NCI-H1105 (cell line): ENCODE measurements at places on chromosomes 6 and 20.

DNA sequence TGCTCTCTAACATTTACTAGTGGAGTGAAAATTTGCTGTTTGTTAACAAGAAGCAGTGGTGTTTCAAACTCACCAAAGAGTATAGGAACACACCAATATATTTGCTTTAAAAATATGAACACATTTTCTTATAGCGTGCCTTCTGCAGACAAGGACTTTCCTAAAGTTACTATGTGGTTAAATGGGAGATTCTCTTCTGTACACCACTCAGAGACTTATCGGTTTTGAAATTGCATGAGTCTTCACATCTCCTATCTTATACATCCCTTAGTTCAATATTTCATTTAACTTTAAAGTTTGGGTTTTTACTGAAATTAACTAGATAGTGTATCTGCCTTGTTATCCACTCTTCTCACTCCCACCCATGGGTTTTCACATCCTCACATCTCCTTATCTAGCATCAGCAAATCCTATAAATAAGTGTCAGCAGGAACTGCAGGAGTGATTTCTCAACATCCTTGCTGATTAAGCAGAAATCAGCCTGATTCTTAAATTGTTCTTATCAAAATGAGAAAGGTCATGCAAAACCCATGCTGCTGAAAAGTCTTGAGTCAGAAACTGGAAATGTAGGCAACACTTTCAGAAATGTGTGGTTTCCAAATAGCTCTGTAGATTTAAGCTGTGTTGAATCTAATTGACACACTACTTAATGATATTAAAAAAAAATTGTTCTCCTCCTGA lies 1075.6 kb upstream of the GJE1 start:
- no peak for DNase-seq

GRCh38 chr6:168031411-168031971 lies 34.0 kb downstream of the KIF25 start:
- DNase-seq, result no peak

DNA sequence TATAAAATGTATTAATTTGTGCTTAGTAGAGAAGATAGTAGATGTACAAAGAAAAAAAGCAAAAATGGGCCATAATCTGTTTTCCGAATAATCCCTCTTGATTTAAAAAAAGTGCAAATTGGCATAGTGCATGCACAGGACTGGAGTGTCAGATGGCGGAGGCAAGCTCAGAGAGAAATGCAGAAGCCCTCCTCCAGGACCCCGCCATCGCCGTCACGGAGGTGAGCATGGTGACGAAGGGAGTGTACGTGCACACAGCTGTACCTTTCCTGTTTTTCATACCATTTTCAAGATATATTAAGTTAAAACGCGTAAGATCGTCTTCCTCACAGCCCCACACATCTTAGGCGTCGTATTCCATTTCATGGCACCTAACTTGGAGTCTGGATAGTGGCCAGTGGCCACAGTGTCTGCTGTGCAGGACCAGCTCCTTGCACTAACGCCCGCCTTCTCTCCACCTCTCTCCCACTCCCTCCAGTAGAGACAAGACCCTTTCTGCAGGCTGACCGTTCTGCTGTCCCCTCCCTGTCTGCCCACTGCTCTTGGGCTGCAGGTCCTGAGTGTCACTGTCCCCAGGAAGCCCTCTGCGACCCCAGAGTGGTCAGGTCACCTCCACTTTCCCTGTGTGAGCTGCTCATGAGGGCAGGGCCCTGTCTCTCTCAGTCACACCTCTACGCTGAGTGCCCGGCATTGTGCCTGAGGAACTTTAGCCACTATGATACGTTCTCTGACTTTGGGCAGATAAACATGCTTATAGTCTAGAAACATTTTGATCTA lies 9.8 kb downstream of the DUSP22 start:
- DNase-seq, result no peak

DNA sequence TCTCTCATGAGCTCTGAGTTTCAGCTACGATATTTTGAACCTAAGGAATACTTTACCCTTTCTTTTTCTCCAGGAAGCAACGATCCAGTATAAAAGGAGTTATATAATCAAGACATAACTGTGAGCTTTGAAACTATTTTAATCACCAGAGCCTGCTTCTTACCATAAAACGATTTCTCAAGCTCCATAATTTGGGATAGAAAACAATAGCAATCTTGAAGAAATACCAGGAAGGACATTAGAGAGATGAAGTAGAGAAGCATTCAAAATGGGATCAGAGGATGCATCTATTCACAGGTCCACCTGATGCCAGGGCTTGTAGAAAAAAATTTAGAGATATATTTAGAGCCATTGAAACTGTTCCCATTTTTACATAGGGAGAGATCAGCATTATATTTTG lies 135.9 kb downstream of the FUT9 start:
- DNase-seq, result no peak

- peak; percentile 86 for DNase-seq
These were observed 395.3 kb downstream of the MAFB start for GRCh38 chr20:40293740-40294139.

- DNase-seq, result no peak
These were observed 63.3 kb downstream of the SMLR1 start for GRCh38 chr6:130890521-130890971.

DNA sequence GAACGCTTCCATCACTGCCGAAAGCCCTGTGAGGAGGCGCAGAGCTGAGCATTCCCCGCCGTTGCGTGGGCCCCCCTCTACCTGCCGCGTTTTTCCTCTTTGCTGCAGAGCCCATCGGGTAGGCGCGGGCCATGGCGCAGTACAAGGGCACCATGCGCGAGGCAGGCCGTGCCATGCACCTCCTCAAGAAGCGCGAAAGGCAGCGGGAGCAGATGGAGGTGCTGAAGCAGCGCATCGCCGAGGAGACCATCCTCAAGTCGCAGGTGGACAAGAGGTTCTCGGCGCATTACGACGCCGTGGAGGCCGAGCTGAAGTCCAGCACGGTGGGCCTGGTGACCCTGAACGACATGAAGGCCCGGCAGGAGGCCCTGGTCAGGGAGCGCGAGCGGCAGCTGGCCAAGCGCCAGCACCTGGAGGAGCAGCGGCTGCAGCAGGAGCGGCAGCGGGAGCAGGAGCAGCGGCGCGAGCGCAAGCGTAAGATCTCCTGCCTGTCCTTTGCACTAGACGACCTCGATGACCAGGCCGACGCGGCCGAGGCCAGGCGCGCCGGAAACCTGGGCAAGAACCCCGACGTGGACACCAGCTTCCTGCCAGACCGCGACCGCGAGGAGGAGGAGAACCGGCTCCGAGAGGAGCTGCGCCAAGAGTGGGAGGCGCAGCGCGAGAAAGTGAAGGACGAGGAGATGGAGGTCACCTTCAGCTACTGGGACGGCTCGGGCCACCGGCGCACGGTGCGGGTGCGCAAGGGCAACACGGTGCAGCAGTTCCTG lies 693 bp downstream of the FAM50B start:
- DNase-seq, result no peak

GRCh38 chr6:25944688-25945574 lies 14.4 kb upstream of the SLC17A2 start:
- no peak for DNase-seq

- no peak for DNase-seq
These were observed 31.4 kb upstream of the SIRPG start for GRCh38 chr20:1688886-1689538.

- no peak for DNase-seq
These were observed 4.4 kb downstream of the LY86 start for GRCh38 chr6:6592826-6593475.

DNA sequence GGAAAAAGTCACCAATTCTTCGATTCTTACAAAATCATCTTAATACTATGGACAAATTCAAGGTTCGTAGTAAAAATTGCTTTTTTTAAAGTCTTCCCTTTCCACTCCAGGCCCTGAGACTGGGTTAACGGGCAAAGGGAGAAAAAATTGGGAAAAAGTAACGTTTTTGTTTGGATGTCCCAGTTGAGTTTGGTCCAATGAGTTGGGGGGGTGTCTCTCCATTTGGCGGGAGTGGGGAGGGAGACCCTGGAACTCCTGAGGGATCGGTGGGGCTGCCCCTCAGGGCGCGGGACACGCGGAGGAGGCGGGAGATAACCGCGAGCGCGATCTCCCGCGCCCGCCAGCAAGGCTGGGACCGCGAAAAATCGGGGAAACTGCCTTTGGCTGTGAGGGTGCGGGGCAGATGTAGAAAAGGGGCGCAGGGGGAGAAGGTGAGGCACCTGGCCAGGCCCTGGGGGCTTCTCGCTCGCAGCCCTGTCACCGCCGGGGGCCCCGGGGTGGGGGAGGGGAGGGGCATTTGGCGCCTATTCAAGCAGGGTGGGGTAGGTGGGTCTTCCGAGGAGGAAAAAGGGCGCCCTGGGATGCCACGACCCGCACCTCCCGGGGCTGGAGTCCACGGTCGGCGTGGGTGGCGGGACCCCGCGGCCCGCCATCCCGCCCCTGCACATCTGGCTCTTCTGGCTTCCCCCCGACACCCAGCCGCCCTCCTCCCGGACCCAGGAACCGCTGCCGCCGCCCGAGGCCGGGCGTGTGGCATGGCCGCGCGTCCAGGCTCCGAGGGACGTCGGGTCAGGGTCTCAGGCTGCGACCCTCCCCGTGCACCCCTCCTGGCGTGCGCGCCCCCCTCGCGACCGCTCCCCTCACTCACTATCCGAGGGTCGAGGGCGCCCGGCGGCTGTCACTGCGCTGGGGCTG lies 595 bp downstream of the FBXO5 start:
- peak; percentile 15 for DNase-seq

GRCh38 chr20:53402233-53403005 lies 191.2 kb downstream of the ZNF217 start:
- no peak for DNase-seq

DNA sequence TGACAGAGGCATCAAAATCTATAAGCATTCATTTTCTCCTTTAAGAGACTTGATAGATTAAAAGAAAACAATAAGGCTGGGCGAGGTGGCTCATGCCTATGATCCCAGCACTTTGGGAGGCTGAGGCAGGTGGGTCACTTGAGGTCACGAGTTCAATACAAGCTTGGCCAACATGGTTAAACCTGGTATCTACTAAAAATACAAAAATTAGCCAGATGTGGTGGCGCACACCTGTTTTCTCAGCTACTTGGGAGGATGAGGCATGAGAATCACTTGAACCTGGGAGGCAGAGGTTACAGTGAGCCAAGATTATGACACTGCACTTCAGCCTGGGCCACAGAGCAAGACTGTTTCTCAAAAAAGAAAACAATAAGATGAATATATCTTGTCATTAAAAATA lies 39.3 kb upstream of the LOC128125822 start:
- no peak for DNase-seq

DNA sequence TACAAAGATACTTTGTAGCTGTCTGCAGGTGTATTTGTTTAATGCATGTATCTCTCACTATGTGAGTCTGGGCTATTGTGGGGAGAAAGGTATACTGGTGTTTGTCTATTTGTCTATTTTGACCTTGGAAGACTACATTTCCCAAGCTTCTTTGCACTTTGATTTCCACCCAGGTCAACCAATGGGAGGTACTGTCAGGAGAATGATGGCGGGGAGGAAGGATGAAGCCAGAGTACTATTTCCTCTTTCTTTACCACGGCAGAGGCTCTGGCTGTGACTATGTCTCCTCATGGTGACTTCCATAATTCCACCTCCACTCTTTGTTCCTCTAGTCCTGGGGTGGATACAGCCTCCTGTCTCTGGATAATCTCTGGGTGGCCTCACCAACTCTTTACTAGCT lies 23.1 kb downstream of the LBP start:
- DNase-seq, result no peak

GRCh38 chr6:85449388-85449817 lies 480 bp upstream of the NT5E start:
- DNase-seq, result no peak

DNA sequence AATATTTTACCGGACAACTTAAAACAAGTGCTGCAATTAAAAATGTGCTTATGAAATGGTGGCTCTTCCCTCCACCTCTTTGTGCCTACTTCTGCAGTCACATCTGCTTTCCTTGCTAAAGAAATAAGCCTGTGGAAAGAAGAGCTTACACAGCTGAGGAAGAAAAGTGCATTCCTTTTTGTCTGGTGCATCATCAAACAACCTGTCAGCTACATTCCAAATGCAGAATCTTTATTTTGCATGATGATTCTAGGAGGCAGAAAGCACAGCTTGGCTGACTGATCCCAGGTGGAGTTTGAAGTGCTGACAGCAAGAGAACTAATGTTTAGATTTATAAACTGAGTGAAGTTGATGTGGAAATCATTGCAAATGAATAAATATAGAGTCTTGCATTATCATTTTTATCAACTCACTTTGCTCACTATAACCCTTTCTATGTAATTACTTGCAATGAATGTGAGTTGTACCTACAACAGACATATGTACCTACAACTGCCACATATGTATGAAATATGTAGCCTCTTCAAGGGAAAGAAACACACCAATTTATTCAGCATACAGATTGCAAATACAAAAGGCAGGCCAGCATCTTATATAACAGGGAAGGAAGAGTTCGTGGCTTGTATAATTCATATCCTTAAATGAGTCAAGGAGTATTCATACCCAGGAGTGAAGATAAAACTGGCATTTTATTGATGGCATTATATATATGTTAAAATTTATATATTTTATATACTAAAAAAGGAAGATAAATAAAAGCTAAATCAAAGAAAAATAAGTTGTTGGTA lies 223.4 kb upstream of the MCHR2 start:
- no peak for DNase-seq

- peak; percentile 78 for DNase-seq
These were observed at the start of gene SLC22A23 for GRCh38 chr6:3456898-3457709. TSS of gene SLC22A23 (minus strand) at chr6:3457050. CDS start at chr6:3456559, 491 bp downstream.

GRCh38 chr6:151695156-151695555 lies 112.3 kb upstream of the ESR1 start:
- no peak for DNase-seq

DNA sequence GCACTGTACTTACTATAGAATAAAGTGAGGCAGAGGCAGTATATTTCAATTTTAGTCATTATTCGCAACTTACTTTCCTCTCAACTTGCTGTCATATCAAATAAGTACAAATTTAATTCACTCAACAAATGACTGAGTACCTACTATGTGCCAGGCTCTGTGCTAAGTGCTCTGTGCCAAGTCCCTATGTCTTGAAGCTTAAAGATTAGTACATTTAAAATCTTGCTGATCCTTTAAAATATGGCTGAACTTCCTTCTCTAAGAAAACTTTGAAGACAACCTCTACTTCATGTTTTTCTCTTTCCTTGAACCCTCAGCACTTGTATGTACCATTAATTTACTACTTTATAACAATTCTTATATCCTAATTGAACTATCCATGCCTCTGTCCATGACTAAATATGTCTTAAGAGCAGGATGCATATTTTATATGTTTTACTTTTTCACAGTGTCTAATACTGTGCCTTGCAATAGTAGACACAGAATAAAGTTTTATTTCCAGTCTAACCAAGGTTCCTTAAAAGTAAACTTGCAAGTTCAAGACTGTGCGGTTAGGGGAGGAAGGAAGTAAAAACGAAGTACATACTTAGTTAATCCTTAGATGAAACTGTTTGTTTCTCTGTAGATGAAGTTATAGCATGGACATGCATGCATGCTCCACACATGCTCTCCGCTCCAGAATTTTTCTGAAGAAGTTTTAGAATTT lies 10.0 kb upstream of the LATS1 start:
- DNase-seq, result no peak

- no peak for DNase-seq
These were observed 2.5 kb downstream of the NPBWR2 start for GRCh38 chr20:64104667-64105451.
